ENCODE measurements at places on chromosomes 2 and 18. TPM values are rescaled to one million over a fixed set of nuclear protein-coding genes. Genes with fewer than 3 reads are reported as not detected.

The NEDD4L gene
- 20.3 TPM for total RNA-seq

The EPAS1 gene
- total RNA-seq: 260 TPM

The CMPK2 gene
- total RNA-seq: 2.2 TPM

The SP5 gene
- not detected for total RNA-seq

The SLC38A11 gene
- not detected for total RNA-seq

The CLEC4F gene
- total RNA-seq: not detected

The PGAP1 gene
- total RNA-seq: 9.1 TPM

The ASB3 gene
- total RNA-seq: 21.4 TPM

The KCNIP3 gene
- 0.29 TPM for total RNA-seq

The REG1B gene
- total RNA-seq: not detected

The HRH4 gene
- total RNA-seq: under 0.01 TPM

The SP140 gene
- 0.36 TPM for total RNA-seq

The NGEF gene
- total RNA-seq: 4.7 TPM

The SYT4 gene
- total RNA-seq: not detected

The KCNS3 gene
- 2.7 TPM for total RNA-seq

The LONRF2 gene
- under 0.01 TPM for total RNA-seq

The CENPO gene
- total RNA-seq: 8.0 TPM

The LYG2 gene
- total RNA-seq: not detected

The VWA3B gene
- total RNA-seq: 0.59 TPM

The LHCGR gene
- total RNA-seq: not detected

The TUBA3D gene
- total RNA-seq: not detected

The SERPINB3 gene
- not detected for total RNA-seq

The AMER3 gene
- total RNA-seq: not detected

The ELOA2 gene
- total RNA-seq: not detected

The CCDC68 gene
- total RNA-seq: 9.0 TPM

The ST8SIA5 gene
- under 0.01 TPM for total RNA-seq

The TEX44 gene
- not detected for total RNA-seq

The CYS1 gene
- total RNA-seq: 0.36 TPM

The DCDC2C gene
- total RNA-seq: not detected

The AFG3L2 gene
- 61.9 TPM for total RNA-seq

The DTNA gene
- total RNA-seq: 11.5 TPM

The HOXD12 gene
- total RNA-seq: not detected

The PSMA8 gene
- total RNA-seq: not detected

The POTEI gene
- not detected for total RNA-seq

The GDF7 gene
- under 0.01 TPM for total RNA-seq

The PCARE gene
- not detected for total RNA-seq

The VIT gene
- 31.1 TPM for total RNA-seq

The PECR gene
- 9.7 TPM for total RNA-seq

The ANKRD53 gene
- 1.1 TPM for total RNA-seq

The IGFBP2 gene
- 11.2 TPM for total RNA-seq

The IL1RN gene
- total RNA-seq: not detected

The GALNT14 gene
- not detected for total RNA-seq

The ZSWIM2 gene
- total RNA-seq: not detected

The OBSL1 gene
- total RNA-seq: 60.4 TPM

The CRYGC gene
- not detected for total RNA-seq

The LYG1 gene
- 0.88 TPM for total RNA-seq

The ADCYAP1 gene
- total RNA-seq: not detected

The CYP26B1 gene
- total RNA-seq: under 0.01 TPM

The ADD2 gene
- total RNA-seq: not detected

The ASTL gene
- total RNA-seq: not detected

The RPRM gene
- total RNA-seq: 0.36 TPM

The AGXT gene
- not detected for total RNA-seq

The UBR3 gene
- 50.1 TPM for total RNA-seq

The OR6B2 gene
- total RNA-seq: not detected

The STAT4 gene
- total RNA-seq: 16.6 TPM

The IL37 gene
- total RNA-seq: not detected

The TUBB8B gene
- not detected for total RNA-seq

The AQP12B gene
- not detected for total RNA-seq

The GRB14 gene
- total RNA-seq: 0.88 TPM

The DSG4 gene
- not detected for total RNA-seq
